ENCODE measurements at places on chromosomes 6 and 20.

DNA sequence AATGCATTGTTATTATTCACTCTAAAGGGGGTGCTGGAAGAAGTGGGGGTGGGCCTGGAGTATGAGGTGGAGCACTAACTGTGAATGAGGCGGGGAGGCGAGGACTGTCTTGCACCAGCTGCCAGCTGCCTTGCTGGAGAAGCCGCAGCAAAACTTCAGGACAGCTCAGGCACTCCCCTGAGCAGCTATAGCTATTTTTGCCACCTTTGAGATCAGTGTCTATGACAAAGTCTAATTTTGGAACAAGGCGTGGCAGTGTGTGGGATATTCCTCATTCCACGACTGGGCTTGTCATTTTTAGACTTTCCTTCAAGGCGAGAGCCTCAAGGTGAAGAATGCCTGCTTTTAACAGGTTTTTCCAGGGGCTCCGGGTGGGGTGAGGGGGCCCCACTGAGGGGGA, 143.8 kb downstream of the DOK5 start:
- no peaks in the 10 kb centered on the region for H3K36me3 ChIP-seq
- DNase-seq, result no peak
- no peaks in the 10 kb centered on the region for H3K4me1 ChIP-seq
- no peak overlapping the region for H3K4me3 ChIP-seq
- H3K27me3 ChIP-seq, result peaks cover 8% of the 10 kb centered on the region

DNA sequence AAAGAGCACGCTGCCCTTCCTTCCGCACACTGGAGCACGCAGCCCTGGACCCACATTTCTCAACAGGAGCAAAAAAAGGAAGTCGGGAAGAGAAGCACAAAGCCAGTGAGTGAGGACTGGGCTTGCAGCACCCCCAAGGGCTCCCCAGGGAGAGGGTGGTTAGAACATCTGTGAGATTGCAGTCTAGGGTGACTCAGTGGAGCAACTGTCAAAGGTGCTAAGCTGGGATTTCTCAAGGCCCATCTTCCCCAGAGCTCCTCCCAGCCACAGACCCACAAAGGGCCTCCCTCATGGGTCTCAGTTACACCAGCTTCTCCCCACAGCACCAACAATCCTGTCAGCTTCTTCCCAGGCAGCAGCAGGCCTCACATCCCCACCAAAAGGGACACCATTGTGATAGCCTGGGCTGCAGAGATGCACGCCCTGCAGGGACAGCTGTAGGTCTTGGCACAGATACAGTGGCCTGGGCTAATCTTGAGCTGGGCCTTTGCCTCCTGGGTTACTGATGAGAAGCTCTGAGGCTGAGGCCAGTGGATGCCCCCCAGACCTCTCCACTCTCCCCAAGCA, 39.6 kb upstream of the CD93 start:
- H3K36me3 ChIP-seq, result no peaks in the 10 kb centered on the region
- DNase-seq, result no peak
- no peaks in the 10 kb centered on the region for H3K4me1 ChIP-seq
- H3K27me3 ChIP-seq, result no peaks in the 10 kb centered on the region

GRCh38 chr6:7496266-7496875, 45.1 kb upstream of the DSP start:
- H3K27me3 ChIP-seq, result peaks cover 35% of the 10 kb centered on the region
- H3K27ac ChIP-seq, result no peak overlapping the region
- DNase-seq, result no peak
- no peaks in the 10 kb centered on the region for H3K4me1 ChIP-seq
- H3K36me3 ChIP-seq, result peaks cover 3% of the 10 kb centered on the region

DNA sequence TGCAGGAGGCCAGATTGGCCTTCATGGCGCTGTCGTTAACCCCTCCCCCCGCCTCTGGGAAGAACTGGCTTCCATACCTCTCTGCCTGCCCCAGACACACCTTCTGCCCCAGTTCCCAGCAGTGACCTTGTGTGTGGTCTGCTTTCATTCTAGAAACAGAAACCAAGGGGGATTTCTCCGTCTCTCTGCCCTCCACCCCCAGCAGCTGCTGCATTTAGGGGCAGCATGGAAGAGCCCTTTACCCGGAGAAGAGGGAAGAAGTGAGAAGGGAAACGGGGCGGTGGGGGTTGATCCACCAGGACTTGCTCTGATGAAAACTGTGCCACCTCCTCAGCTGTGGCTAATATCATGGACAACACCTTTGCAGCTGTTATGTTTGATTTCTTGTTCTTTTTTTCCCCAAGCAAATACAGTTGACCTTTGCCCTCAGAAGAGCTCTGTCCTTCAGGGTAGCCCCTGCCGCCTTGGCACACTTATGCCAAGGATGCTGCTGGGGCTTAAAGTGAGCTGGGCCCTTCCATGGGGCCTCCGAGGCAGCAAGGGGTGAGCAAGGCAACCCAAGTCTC, 6.1 kb downstream of the GLP1R start:
- peaks cover 10% of the 10 kb centered on the region for H3K27me3 ChIP-seq
- no peaks in the 10 kb centered on the region for H3K36me3 ChIP-seq
- H3K27ac ChIP-seq, result no peak overlapping the region
- no peak for DNase-seq
- H3K4me1 ChIP-seq, result peaks cover 28% of the 10 kb centered on the region

DNA sequence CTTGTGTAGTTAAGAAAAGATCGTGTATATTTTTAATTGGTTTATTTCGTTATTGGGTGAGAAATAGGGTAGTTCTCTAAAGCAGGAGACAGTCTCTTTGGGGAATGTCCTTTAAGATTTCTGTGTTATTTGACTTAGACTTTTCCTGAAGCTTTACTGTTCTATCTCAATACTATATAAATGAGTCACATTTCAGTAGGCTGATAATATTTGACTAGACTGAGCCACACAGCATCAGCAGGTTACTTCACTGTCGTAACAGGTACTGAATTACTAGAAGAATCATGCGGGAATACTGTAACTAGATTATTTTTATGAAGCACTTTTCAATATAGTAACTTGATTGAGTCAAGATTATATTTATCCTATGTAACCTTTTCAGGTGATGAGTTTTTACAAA, 1.4 kb downstream of the SMAP1 start:
- H3K27ac ChIP-seq, result peak overlapping the region; percentile 91
- peak overlapping the region; percentile 90 for H3K4me3 ChIP-seq
- no peaks in the 10 kb centered on the region for H3K27me3 ChIP-seq

- H3K27ac ChIP-seq, result no peak overlapping the region
- no peaks in the 10 kb centered on the region for H3K36me3 ChIP-seq
- no peak overlapping the region for H3K4me3 ChIP-seq
Measured at GRCh38 chr6:141326426-141326825, 806.3 kb upstream of the GJE1 start.

- H3K4me3 ChIP-seq, result no peak overlapping the region
- H3K27ac ChIP-seq, result no peak overlapping the region
- peaks cover 11% of the 10 kb centered on the region for H3K4me1 ChIP-seq
Measured at GRCh38 chr6:90450268-90450953, 136.5 kb downstream of the MAP3K7 start.

GRCh38 chr20:61125546-61126180, 126.4 kb upstream of the CDH4 start:
- no peaks in the 10 kb centered on the region for H3K27me3 ChIP-seq
- H3K36me3 ChIP-seq, result no peaks in the 10 kb centered on the region
- DNase-seq, result no peak
- H3K27ac ChIP-seq, result no peak overlapping the region
- no peak overlapping the region for H3K4me3 ChIP-seq

DNA sequence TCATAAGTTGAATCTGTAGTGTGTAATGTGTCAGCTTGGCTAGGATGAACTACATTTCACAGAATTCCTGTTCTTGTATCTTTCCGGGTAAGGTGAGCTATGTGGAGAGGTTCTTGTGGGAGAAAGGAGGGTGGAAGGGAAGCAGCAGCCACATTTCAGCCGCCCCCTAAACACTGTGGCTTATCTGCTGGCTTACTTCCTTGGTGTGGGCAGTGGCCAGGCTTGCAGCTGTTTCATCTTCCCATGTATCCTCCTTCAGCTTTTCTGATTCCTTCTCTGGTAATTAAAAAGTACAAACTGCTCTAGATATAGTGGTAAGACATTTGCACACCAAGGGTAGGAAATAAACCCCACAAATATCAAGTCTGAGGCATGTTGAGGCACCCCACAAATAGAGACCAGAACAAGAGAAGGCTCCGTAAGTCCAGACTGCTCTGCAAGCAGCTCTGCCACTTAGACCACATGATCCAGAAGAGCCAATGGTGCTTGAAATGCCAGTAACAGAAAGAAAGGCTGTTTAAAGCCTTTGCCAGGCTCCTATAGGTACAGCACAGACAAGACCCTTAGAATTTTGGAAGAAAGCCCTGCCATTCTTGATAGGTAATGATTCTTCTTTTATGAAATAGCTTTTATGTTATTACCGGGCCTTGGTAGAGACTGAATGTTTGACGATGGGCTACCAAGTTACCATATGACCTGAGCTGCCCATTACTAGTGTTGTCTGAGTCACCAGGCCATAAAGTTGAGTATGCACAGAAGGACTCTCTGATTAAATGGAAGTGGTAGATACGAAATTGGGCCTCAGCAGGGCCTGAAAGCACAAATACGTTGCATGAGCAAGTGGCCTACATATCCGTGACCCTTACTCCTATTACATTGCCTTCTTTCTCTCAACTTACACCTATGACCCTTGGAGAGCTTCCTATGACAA, 215.0 kb upstream of the SGK1 start:
- peaks cover 50% of the 10 kb centered on the region for H3K4me1 ChIP-seq
- no peak for DNase-seq
- no peaks in the 10 kb centered on the region for H3K27me3 ChIP-seq
- no peak overlapping the region for H3K4me3 ChIP-seq

- no peaks in the 10 kb centered on the region for H3K4me1 ChIP-seq
- peaks cover 9% of the 10 kb centered on the region for H3K27me3 ChIP-seq
- no peaks in the 10 kb centered on the region for H3K36me3 ChIP-seq
- H3K4me3 ChIP-seq, result no peak overlapping the region
- DNase-seq, result no peak
Measured at GRCh38 chr6:117919775-117920729, 13.0 kb downstream of the SLC35F1 start.

- peaks cover 6% of the 10 kb centered on the region for H3K4me1 ChIP-seq
- H3K27ac ChIP-seq, result no peak overlapping the region
- H3K36me3 ChIP-seq, result peaks cover 23% of the 10 kb centered on the region
- no peak overlapping the region for H3K4me3 ChIP-seq
Measured at GRCh38 chr20:3383878-3384495, 23.5 kb downstream of the DNAAF9 start.

DNA sequence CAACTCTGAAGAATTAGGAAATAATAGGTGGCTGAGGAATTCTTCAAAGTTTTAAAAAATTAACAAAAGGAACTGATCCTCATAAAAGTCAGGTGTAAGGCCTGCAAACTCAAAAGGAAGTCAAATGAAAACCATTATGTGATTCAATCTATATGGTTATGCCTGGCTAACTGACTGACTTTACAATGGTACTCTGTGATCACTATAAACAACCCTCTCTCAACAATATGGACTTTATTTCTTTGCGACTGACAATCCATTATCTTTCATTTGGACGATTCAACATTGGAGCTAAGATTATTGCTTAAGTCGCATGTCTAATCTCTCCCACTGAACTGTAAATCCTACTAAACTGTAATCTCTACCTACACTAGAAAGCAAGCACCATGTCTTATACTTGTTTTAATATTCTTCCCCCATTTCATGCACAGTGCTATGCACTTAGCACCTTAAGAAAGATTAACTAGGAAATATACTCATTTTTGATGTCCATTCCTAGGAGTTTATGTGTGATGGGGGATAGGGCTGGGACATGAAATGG, 1.4 kb downstream of the STK38 start:
- H3K27ac ChIP-seq, result peak overlapping the region; percentile 98
- peaks cover 13% of the 10 kb centered on the region for H3K36me3 ChIP-seq
- H3K27me3 ChIP-seq, result no peaks in the 10 kb centered on the region
- DNase-seq, result no peak
- H3K4me3 ChIP-seq, result peak overlapping the region; percentile 98

DNA sequence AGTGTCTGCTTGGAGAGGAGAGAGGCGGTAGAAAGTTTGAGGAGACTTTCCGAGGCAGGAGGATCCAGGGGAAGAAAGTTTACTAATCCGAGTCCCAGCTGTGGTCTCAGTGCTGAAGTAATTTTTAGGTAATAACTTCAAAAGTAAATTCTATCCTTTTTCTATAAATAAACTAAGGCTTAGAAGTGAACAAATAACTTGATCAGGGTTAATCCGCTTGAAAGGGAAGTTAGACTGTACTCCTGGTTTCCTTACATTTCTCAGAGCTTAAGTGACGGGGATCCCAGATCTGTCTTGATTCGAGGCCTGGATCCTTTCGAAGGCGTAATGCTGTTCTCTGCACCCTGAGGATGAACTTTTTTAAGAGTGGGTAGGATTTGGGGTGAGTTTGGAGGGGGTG, 2.6 kb downstream of the STK35 start:
- H3K4me1 ChIP-seq, result peaks cover 66% of the 10 kb centered on the region
- H3K27me3 ChIP-seq, result peaks cover 2% of the 10 kb centered on the region
- H3K27ac ChIP-seq, result peak overlapping the region; percentile 94
- peak overlapping the region; percentile 93 for H3K4me3 ChIP-seq

- H3K27ac ChIP-seq, result no peak overlapping the region
- peaks cover 15% of the 10 kb centered on the region for H3K4me1 ChIP-seq
- no peaks in the 10 kb centered on the region for H3K36me3 ChIP-seq
- peaks cover 1% of the 10 kb centered on the region for H3K27me3 ChIP-seq
- no peak overlapping the region for H3K4me3 ChIP-seq
Measured at GRCh38 chr6:41536795-41537758, 9.1 kb upstream of the FOXP4 start.

GRCh38 chr20:8305449-8305978, 173.4 kb downstream of the PLCB1 start:
- H3K27ac ChIP-seq, result no peak overlapping the region
- peaks cover 2% of the 10 kb centered on the region for H3K27me3 ChIP-seq
- DNase-seq, result peak; percentile 67
- no peaks in the 10 kb centered on the region for H3K36me3 ChIP-seq
- H3K4me3 ChIP-seq, result peak overlapping the region; percentile 30

DNA sequence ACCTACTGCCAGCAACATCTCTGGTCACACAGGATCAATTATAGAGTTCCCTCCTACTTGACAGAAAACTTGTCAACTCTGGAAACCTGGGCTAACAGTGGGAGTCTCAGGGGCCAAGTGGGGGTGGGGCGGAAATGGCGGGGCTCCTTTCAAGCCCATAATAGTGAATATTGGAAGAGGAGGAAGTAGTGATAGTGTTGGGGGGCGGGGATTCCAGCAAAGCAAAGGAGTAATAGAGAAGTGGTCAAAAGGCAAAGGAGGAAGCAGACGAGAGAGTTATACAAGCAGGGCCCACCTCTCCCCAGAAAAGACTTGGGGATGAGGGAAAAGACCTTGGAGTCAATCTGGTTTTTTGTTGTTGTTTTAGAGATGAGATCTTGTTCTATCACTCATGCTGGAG, 2.1 kb downstream of the DEF6 start:
- no peaks in the 10 kb centered on the region for H3K27me3 ChIP-seq
- peak overlapping the region; percentile 91 for H3K27ac ChIP-seq
- peaks cover 66% of the 10 kb centered on the region for H3K4me1 ChIP-seq
- no peak for DNase-seq

- no peaks in the 10 kb centered on the region for H3K36me3 ChIP-seq
- H3K4me3 ChIP-seq, result no peak overlapping the region
- H3K4me1 ChIP-seq, result no peaks in the 10 kb centered on the region
- no peak overlapping the region for H3K27ac ChIP-seq
Measured at GRCh38 chr20:18218280-18218679, 70.0 kb upstream of the ZNF133 start.

GRCh38 chr6:14417377-14417776, 299.8 kb downstream of the CD83 start:
- H3K4me1 ChIP-seq, result no peaks in the 10 kb centered on the region
- DNase-seq, result no peak
- H3K36me3 ChIP-seq, result no peaks in the 10 kb centered on the region
- H3K27me3 ChIP-seq, result no peaks in the 10 kb centered on the region

GRCh38 chr6:167452338-167453081, 127.6 kb downstream of the TTLL2 start:
- no peaks in the 10 kb centered on the region for H3K36me3 ChIP-seq
- no peak overlapping the region for H3K4me3 ChIP-seq
- no peaks in the 10 kb centered on the region for H3K27me3 ChIP-seq
- H3K4me1 ChIP-seq, result no peaks in the 10 kb centered on the region
